ENCODE measurements at places on chromosomes 13 and 19.
A peak's percentile ranks its signal among the peaks of the same experiment; 100 is the strongest.

DNA sequence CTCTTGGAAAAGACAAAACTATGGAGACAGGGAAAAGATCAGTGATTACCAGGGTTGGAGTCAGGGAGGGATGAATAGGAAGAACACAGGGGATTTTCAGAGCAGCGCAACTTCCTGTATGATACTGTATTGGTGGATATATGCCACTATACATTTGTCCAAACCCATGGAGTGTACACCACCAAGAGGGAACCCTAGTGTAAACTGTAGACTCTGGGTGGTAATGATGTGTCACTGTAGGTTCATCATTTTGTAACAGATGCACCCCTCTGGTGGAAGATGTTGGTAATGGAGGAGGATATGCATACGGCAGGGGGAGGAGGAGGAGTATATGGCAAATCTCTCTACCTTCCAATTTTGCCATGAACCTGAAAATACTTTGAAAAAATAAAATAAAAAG, 68.1 kb downstream of the UFM1 start:
- no peak for DNase-seq

DNA sequence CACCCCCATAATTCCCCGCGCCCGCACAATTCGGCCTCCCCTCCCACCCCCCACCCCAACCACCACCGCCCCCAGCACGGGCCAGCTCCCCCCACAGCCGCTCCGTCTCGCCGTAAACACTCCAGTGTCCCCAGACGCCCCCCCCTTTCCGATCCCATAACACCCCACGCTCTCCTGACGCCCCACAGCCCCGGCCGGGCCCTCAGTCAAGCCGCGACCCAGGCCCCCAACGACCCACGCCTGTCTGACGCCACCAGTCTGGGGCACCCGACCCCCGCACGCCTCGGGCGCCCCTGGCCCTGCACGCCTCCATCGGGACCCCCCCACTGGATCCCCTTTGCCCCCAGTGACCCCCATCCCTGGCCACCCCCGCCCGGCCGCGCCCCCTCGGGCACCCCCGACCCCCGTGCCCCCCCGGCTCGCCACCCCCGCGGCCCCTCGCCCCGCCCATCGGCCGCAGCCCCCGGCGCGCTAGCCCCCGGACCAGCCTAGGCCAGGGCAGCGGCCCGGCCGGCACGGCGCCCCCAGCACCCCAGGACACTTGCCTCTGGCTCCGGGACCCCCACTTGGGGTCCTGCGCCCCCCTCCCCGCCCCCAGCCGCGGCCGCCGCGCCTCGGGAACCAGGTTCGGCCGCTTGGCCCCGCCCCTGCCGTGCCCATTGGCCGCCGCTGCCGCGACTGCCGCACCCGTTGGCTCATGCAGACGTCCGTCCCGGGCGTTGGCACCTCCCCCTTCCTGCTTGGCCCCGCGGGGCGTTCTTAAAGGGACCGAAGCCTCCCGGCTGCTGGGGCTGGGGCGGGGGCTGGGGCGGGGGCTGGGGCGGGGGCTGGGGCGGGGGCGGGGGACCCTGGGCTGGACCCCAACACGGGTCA, at the start of gene FKBP8:
Gene FKBP8 (minus strand): TSS at position 633 of the 873 bp plus-strand sequence. CDS start 1,603 bp downstream, outside the sequence.
- peak; percentile 85 for DNase-seq

DNA sequence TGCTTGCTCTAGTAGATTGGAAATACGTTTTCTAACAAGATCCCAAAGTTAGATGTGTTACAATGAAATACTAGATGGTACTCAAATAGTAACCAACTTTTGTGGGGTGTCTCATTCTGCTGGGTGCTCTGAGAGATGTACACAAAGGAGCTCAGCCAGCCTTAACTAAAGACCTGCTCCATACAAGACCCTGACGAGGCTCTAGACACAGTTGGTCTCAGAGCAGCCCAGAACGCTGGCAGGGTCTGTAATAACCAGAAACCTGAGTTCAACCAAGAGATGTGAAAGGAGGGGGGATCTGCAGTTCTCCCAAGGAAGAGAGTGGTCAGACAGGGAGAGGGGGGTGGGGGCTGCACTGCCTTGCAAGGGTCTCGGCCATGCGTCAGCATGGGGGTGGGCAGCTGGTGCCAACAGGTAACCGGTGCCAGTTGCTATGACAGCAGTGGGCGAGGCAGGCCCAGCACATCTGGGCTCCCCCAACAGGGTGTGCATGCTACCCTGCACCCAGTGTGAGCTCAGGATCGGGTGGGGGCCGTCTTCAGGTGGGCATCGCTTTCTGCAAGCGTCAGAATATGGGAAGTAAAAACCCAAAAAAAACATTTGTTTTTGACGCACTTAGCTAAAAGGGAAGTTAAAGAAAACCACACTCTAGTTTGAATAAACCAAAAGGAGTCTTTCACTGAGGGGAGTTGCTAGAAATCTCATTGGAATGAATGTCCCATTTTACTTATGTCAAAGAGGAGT, 68.0 kb upstream of the GPR183 start:
- no peak for DNase-seq

- no peak for DNase-seq
Measured at GRCh38 chr13:44263751-44264620, 109.6 kb upstream of the SERP2 start.

GRCh38 chr19:21430675-21431074, 33.7 kb downstream of the ZNF493 start:
- no peak for DNase-seq

DNA sequence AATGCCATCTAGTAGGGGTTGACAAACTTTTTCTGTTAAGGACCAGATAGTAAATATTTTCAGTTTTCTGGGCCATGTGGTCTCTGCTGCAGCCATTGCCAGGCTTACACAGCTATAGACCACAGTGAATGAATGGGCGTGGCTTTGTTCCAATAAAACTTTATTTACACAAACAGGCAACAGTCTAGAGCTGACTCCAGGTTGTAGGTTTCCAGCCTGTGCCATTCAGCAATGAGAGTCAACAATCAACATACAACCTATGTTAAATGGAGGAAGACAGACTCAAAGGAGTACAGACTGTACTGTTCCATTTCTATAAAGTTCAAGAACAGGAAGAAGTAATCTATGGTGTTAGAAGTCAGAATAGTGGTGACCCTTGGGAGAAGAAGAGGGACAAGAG, 15.2 kb upstream of the IZUMO2 start:
- no peak for DNase-seq

DNA sequence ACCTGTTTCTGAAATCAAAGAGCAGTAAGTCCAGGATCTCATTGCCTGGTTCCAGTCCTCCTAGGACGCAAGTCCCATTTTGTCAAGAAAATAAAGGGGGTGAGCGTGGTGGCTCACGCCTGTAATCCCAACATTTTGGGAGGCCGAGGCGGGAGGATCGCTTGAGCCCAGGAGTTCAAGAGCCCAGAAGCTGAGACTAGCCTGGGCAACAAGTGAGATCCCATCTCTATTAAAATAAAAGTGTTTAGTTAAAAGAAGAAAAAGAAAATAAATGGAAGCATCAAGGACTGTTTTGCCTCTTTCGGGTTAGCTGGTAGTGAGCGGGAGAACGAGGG, 344 bp upstream of the HAUS5 start:
- no peak for DNase-seq

DNA sequence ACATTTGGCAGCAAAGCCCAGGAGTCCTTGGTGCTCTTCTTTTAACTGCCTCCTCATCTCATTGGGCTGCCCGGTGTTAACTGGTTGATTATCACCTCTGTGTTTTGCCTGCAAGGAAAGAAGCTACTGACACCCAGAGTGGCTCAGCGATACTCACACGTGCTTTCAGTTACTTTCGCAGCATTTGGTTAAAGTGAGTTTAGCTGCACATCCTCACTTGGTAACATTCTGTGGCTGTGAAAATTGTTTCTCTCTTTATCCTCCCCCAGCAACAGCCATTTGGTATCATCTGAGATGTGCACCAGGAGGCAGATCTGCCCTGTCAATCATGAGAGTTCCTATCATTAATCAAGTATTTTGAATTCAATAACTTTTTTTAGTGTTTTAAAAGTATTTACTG, 44.6 kb upstream of the GPR183 start:
- DNase-seq = no peak

DNA sequence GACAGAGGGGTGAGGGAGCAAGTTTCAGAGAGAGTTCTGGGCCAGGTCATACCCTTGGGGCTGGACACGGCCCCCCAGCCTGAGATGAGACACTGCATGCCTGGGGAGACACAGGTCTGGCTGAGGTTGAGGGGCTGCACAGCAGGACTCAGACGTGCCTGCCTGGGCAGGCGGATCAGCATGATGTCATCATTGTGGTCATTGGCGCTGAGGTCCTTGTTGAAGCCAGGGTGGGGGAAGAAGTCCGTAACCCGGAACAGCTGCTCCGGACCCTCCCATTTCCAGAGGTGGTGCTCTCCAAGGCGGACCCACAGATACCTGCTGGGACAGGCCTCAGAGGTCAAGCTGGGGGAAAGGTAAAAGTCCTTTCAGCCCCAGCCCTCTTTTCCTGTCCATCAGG, 5.0 kb upstream of the KLK8 start:
- DNase-seq = no peak

GRCh38 chr19:29873024-29873800, 61.4 kb downstream of the CCNE1 start:
- DNase-seq = no peak

- no peak for DNase-seq
Measured at GRCh38 chr13:20165417-20166257, 4.8 kb upstream of the GJA3 start.

GRCh38 chr19:12126707-12127106, 13.4 kb downstream of the ZNF20 start:
- DNase-seq = no peak

GRCh38 chr13:92074658-92075057, 676.2 kb downstream of the GPC5 start:
- DNase-seq = peak; percentile 14

GRCh38 chr19:9903336-9903735, 33.0 kb downstream of the OLFM2 start:
- no peak for DNase-seq

- no peak for DNase-seq
Measured at GRCh38 chr19:1270213-1270853, 1.2 kb downstream of the CIRBP start.

DNA sequence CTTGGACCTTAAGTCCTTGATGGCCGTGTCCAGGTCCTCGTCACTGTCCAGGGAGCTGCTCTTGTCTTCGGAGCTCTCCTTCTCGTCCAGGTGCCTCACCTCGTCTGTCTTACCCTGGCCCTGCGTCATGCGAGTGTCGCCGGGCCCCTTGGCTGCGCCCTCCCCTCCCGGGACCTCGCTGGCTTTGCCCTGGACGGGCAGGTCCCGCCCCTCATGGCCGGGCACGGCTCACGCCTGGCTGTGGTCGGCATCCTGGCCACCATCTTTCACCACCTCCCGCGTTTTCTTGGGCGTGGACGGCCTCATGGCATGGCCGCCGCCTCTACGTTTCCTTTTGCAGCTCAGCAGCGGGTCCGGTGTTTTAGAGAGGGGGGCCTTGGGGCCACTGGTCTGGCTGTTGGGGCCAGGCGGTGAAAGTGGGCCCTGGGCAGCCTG, 14.8 kb downstream of the RB1 start:
- DNase-seq = no peak

DNA sequence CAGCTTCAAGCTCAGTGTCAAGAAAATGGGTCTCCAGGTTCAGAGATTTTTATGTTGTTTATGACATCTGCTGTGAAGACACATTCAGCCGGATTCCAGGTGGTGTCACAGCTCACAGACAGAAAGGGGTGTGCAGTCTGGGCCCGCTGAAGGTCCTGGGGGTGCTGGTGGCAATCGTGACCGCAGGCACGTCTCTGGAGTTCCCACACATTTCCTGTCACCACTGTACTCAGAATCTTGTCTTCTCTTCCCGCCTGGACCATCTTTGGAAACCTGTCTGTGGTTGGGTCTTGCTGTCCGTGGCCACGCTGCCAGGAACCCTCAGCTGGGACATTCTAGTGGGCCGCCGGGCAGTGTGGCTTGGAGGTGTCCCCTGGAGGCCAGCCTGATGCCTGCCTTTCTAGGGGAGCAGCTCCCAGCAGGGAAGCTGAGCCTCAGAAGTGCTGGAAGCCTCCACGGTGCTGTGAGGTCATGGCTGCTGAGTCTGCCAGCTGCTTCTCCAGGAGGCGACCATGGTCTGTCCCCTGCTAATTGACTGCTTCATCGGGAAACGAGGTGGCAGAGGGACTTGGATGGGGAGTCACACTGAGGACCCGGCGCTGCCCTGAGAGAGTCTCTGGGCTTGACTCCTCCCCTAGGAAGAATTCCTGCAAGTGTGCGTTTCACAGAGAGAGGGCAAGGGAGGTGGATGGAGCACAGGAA, 3.7 kb downstream of the TEX29 start:
- no peak for DNase-seq

Measured in astrocyte of the spinal cord (primary cell).